ENCODE measurements at places on chromosomes 7 and 10. TPM values are rescaled to one million over a fixed set of nuclear protein-coding genes. Genes with fewer than 3 reads are reported as not detected.
A peak's percentile ranks its signal among the peaks of the same experiment; 100 is the strongest.

- DNase-seq, result no peak
- no peaks in the 10 kb centered on the region for H3K36me3 ChIP-seq
- H3K4me3 ChIP-seq, result no peak overlapping the region
- H3K4me1 ChIP-seq, result peaks cover 10% of the 10 kb centered on the region
- no peak overlapping the region for H3K27ac ChIP-seq
- H3K27me3 ChIP-seq, result no peaks in the 10 kb centered on the region
Observed at GRCh38 chr7:2473496-2474180, 2.6 kb downstream of the GRIFIN start.

DNA sequence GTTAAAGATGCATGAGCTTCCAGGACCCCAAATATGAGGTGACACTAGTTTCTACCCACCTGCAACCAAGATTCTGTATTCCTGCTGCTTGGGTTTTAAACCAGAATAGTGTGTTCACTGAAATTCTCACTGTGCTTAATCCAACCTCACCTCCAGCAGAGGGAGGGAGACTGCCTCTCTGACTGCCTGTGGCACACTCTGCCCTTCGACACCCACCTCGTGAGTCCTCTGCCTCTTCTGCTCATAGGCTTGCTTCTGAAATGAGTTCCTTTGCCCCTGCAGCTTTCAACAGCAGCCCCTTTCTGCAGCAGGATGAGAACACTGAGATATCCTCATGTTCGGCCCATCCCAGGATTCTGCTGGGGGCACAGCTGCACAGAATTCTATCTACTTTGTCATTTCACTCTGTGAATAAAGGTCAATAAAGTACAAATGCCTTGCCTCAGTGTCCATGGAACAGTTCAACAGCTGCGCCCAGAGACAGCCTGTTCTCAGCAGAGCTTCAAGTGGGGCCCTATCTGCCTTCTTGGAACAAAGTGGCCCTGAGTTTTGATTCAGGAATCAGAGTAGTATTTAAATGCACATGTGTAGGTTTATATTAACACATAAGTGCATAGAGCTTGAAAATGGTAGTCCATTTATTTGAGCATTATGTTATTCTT is 632.5 kb downstream of the TNS3 start:
- peaks cover 14% of the 10 kb centered on the region for H3K4me1 ChIP-seq
- no peaks in the 10 kb centered on the region for H3K27me3 ChIP-seq
- no peaks in the 10 kb centered on the region for H3K36me3 ChIP-seq
- H3K4me3 ChIP-seq, result no peak overlapping the region

DNA sequence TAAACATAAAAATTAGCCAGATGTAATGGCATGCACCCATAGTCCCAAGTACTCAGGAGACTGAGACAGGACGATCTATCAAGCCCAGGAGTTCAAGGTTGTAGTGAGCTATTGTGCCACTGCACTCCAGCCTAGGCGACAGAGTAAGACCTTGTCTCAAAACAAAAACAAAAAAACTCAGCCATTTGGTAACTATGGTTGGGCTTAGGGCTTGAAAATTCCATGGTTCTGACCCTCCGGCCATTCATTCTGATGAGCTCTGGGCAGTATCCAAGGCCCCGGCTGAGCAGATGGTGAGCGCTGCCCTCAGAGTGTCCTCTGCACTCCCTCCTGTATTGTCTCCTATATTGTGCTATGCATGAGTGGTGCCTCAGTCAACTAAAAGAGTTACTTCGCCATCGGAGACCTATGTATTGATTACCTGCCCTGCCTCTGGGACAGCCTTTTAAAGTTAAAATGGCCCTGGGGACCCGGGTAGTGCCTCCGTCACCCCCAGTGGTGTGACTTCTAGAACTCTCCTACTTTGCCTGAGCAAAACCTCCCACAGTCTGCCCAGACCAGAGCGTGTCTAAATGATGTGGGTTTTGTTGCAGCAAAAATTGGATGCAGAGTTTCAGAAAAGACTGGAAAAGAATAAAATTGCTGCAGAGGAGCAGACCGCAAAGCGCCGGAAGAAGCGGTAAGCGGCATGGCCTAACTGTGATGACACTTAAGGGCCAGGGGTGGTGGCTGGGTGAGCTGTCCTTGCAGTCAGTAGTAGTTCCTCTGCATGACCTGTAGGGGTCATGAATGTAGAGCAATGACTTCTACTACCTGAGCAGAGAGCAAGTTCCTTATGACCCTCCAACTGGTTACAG is 8.1 kb downstream of the PRKRIP1 start:
- no peak overlapping the region for H3K27ac ChIP-seq
- no peaks in the 10 kb centered on the region for H3K4me1 ChIP-seq
- H3K4me3 ChIP-seq, result no peak overlapping the region
- H3K36me3 ChIP-seq, result peaks cover 56% of the 10 kb centered on the region
- peak; percentile 71 for DNase-seq

- H3K4me1 ChIP-seq, result no peaks in the 10 kb centered on the region
- no peak overlapping the region for H3K27ac ChIP-seq
- no peaks in the 10 kb centered on the region for H3K27me3 ChIP-seq
Observed at GRCh38 chr10:92493362-92493761, 80.5 kb downstream of the IDE start.

- H3K36me3 ChIP-seq, result no peaks in the 10 kb centered on the region
- H3K27ac ChIP-seq, result no peak overlapping the region
- H3K4me3 ChIP-seq, result no peak overlapping the region
- no peaks in the 10 kb centered on the region for H3K27me3 ChIP-seq
- DNase-seq, result no peak
Observed at GRCh38 chr7:67429735-67430134, 433.1 kb downstream of the TYW1 start.

DNA sequence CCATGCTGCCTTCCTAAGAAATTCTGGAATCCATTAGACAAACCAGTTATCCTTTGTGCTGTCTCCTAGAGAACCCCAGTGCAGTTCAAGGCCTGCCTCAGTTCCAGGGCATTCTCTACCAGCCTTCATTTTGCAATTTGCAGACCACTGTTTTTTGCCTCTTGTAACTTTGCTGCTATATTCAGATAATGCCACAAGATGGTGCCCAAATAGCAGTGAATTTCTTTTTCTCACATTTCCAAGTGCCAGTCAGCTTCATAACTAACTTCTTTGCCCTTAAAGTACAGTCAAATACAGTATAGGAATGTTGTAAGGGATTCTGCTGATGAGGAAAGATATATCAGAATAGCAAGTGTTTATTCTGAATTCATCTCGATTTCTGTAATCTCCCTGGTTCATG is 25.2 kb downstream of the LOXL4 start:
- no peak overlapping the region for H3K4me3 ChIP-seq
- peaks cover 6% of the 10 kb centered on the region for H3K4me1 ChIP-seq
- DNase-seq, result peak; percentile 51
- peaks cover 13% of the 10 kb centered on the region for H3K36me3 ChIP-seq
- H3K27me3 ChIP-seq, result no peaks in the 10 kb centered on the region

DNA sequence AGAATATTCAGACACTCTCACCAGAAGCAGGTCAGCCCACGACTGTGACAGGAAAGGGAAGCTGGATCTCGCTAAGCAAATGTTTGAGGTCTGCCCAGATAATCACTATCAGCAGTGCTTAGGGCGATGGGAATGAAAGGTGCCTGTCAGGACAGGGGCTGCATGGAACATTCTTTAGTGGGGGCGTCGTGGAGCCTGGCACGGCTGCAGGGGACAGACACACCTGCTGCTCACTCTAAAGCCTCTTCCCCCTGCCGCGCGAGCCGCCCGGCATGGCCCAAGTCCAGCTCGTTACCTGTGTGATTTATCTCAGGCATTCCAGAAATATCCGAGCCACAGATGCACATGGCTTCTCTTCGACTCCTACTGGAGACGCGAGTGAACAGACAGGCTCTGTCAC is 235.5 kb downstream of the GLRX3 start:
- H3K36me3 ChIP-seq, result no peaks in the 10 kb centered on the region
- no peaks in the 10 kb centered on the region for H3K4me1 ChIP-seq
- H3K27ac ChIP-seq, result no peak overlapping the region
- no peaks in the 10 kb centered on the region for H3K27me3 ChIP-seq

GRCh38 chr10:30756151-30756550 is 126.6 kb upstream of the LYZL2 start:
- H3K36me3 ChIP-seq, result no peaks in the 10 kb centered on the region
- peak overlapping the region; percentile 57 for H3K27ac ChIP-seq
- no peak for DNase-seq
- no peaks in the 10 kb centered on the region for H3K27me3 ChIP-seq
- H3K4me1 ChIP-seq, result peaks cover 24% of the 10 kb centered on the region

DNA sequence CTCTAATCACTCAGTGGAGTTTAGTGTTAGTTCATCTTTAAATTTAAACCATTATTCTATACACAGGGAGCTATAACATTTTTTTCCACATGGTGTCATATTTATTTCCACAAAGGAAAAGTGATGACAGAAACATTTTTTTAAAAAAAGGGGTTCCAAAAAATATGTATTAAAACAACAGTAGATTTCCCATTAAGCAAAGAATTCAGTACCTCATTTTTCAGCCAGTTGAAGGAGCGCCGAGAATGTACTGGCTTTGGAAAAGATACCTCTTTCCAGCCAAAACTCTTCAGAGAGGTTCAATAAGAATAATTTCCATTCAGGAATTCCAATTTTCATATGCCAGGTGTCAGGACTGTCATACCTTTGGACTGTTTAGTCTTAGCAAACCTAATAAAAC is 250.5 kb upstream of the MEOX2 start:
- no peak overlapping the region for H3K4me3 ChIP-seq
- no peaks in the 10 kb centered on the region for H3K36me3 ChIP-seq
- DNase-seq, result no peak
- no peaks in the 10 kb centered on the region for H3K4me1 ChIP-seq
- no peaks in the 10 kb centered on the region for H3K27me3 ChIP-seq

- H3K36me3 ChIP-seq, result no peaks in the 10 kb centered on the region
- DNase-seq, result peak; percentile 57
- H3K4me3 ChIP-seq, result peak overlapping the region; percentile 56
Observed at GRCh38 chr7:121083790-121084251, 95.3 kb downstream of the CPED1 start.

GRCh38 chr10:44974628-44975430 is 3.8 kb downstream of the DEPP1 start:
- H3K27me3 ChIP-seq, result no peaks in the 10 kb centered on the region
- H3K27ac ChIP-seq, result peak overlapping the region; percentile 37

GRCh38 chr10:102268375-102268888 is 23.1 kb downstream of the GBF1 start:
- H3K27me3 ChIP-seq, result no peaks in the 10 kb centered on the region
- peak overlapping the region; percentile 73 for H3K27ac ChIP-seq
- peak overlapping the region; percentile 6 for H3K4me3 ChIP-seq
- peak; percentile 68 for DNase-seq
- H3K4me1 ChIP-seq, result peaks cover 36% of the 10 kb centered on the region

GRCh38 chr10:2130705-2131305 is 393.5 kb upstream of the ADARB2 start:
- no peak overlapping the region for H3K4me3 ChIP-seq
- no peaks in the 10 kb centered on the region for H3K36me3 ChIP-seq
- no peak overlapping the region for H3K27ac ChIP-seq
- DNase-seq, result no peak
- no peaks in the 10 kb centered on the region for H3K27me3 ChIP-seq

DNA sequence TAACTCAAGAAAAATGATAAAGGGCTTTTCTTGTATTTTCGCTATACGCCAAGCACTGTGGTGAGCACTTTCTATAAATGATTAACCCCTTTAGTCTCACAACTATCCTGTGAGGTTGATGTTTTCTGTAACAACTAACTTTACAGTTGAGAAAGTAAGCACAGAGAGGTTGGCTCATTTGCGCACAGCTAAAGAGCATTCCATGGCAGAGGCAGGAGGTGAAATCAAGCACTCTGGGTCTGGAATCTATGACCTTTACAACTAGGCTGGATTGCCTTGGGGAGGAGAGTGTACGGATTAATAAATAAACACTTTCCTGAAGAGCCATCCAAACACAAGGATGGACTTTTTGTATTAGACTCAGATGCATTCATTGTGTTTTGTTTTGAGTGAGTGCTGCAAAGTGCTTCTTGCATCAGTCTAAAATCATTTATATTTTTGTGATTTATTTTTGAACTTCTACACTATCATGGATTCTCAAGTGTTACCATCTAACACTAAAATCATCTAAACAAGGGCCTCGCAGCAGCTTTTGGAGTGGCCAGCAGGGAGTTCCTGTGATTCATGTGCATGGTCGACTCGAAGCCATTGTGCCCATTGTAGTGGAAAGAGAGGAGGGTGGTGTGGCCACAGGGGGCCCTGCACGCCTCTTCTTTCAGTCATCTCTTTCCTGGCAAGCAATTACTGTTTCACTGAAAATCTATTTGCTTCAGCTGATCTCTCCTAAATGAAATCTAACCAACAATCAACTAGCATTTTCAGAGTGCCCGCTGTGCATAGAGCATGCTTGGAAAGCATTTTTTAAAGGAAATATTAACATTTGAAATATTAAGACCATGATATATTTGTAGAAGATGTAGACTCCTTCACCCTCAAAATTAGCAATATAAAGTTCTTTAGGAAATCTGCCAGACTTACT is 633.4 kb upstream of the COBL start:
- no peak overlapping the region for H3K4me3 ChIP-seq
- no peaks in the 10 kb centered on the region for H3K4me1 ChIP-seq
- no peak for DNase-seq
- no peak overlapping the region for H3K27ac ChIP-seq
- H3K27me3 ChIP-seq, result no peaks in the 10 kb centered on the region

DNA sequence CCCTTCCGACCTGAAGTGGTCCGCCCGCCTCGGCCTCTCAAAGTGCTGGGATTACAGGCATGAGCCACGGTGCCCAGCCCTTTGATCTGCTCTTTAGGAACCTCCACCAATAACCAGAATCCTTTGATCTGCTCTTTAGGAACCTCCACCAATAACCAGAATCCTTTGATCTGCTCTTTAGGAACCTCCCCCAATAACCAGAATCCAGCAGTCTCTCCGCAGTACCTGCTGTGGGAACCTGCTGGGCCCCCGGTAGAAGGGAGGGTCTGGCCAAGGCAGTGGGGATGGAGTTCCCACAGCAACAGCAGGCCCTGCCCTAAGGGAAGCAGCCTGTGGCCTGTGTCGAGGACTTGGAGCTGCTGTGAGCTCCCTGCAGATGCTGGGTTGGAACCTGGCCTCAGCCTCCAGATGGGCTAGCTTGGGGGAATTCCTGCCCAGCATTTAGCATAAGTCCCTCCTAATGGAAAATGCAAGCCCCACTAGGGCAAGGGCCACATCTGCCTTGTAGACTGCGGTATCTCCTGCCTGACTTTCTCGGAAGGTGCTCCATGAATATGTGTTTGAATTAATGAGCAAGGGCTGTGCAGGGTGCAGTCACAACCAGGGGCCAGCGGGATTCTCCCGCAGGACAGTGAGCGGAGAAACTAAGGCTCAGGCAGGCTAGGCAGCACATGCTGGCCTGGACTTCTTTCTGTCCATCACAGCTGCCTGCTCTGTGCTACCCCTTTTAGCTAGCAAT is 165.8 kb downstream of the UBE2H start:
- H3K36me3 ChIP-seq, result no peaks in the 10 kb centered on the region
- no peaks in the 10 kb centered on the region for H3K4me1 ChIP-seq
- peaks cover 54% of the 10 kb centered on the region for H3K27me3 ChIP-seq

- DNase-seq, result no peak
- H3K4me3 ChIP-seq, result no peak overlapping the region
- peaks cover 23% of the 10 kb centered on the region for H3K4me1 ChIP-seq
Observed at GRCh38 chr7:26191974-26192479, 8.5 kb downstream of the HNRNPA2B1 start.

DPCD gene
- total RNA-seq, result 29.2 TPM

ALOX5 gene
- not detected for total RNA-seq

VSTM4 gene
- total RNA-seq, result 9.5 TPM

GFRA1 gene
- total RNA-seq, result 5.0 TPM

LHPP gene
- total RNA-seq, result 19.0 TPM

NUPR2 gene
- not detected for total RNA-seq

SFTPA1 gene
- total RNA-seq, result not detected
